Fibroblast of lung (primary cell): ENCODE measurements at places on chromosomes 5 and 9. TPM values are rescaled to one million over a fixed set of nuclear protein-coding genes. Genes with fewer than 3 reads are reported as not detected.

GRCh38 chr9:109481856-109482255 lies 16.3 kb downstream of the PTPN3 start:
- no peak for DNase-seq
- H3K27me3 ChIP-seq, result no peaks in the 10 kb centered on the region
- no peaks in the 10 kb centered on the region for H3K4me1 ChIP-seq
- no peak overlapping the region for H3K27ac ChIP-seq
- H3K4me3 ChIP-seq, result no peak overlapping the region

DNA sequence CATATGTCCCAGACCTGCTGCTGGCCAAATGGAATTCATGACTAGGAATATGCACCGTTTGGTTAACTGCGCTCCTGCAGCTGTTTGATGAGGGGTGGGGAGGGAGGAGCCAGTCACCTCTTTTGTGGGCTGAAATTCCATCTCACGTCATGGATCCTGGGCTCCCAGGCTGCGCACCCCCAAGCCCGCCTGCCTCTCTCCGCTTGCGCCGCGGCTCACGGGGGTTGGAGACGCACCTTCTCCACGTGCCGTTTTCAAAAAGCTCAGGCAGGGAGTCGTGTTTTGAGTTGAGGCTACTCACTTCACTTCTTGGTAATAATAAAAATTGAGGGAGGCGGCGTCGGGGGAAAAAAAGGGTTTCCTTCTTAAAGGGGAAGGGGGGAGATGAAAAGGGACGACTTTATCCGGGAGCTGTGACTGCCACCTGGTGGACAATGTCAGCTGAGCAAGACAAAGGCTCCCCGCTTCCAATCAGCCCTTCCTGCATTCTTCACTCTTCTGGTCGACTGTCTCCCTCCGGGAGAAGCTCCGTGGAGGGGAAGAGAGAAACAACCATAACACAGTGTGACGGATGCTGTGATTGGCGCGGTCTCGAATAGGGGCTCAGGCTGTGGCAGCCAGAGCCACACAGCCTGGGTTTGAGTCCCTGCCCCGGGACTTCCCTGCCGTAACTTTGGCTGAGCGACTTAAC lies 15.9 kb upstream of the C5orf47 start:
- H3K4me3 ChIP-seq, result peak overlapping the region; percentile 51
- no peak overlapping the region for H3K27ac ChIP-seq
- peak; percentile 83 for DNase-seq
- H3K36me3 ChIP-seq, result no peaks in the 10 kb centered on the region
- H3K4me1 ChIP-seq, result no peaks in the 10 kb centered on the region

PCDHA11 gene
- 0.51 and 0.66 TPM in 2 replicates for total RNA-seq

- no peaks in the 10 kb centered on the region for H3K27me3 ChIP-seq
- H3K4me1 ChIP-seq, result no peaks in the 10 kb centered on the region
- no peaks in the 10 kb centered on the region for H3K36me3 ChIP-seq
- H3K4me3 ChIP-seq, result peak within 1 kb of the TSS; percentile 61
- DNase-seq, result no peak
- H3K27ac ChIP-seq, result peak within 1 kb of the TSS; percentile 38
Measured at GRCh38 chr9:126326228-126327005, at the start of gene MVB12B. TSS of gene MVB12B (plus strand) at chr9:126326829. CDS start at chr9:126326930, 101 bp downstream.

- peak; percentile 6 for DNase-seq
- no peaks in the 10 kb centered on the region for H3K27me3 ChIP-seq
- no peaks in the 10 kb centered on the region for H3K36me3 ChIP-seq
- H3K27ac ChIP-seq, result no peak overlapping the region
- no peak overlapping the region for H3K4me3 ChIP-seq
Measured at GRCh38 chr9:113837334-113837733, 38.8 kb upstream of the ZNF618 start.

DNA sequence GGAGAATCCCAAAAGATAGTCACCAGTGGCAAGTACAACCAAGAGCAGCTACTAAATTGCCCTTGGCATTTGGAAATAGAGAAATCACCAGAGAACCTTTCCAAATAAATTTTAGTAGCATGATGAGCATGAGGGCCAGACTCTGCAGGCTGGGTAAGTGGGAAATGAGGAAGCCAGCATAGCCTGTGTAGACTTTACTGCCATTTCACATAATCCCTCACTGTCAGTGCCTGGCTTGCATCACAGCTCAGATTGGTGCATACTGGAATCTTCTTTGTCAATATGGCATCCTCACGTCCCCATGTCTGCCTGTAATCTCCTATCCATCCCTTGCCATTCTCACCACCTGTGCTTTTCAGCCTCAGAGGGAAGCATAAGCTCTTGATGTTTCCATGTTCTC lies 14.5 kb downstream of the GRAMD2B start:
- no peak for DNase-seq
- no peak overlapping the region for H3K27ac ChIP-seq
- peaks cover 2% of the 10 kb centered on the region for H3K36me3 ChIP-seq
- no peaks in the 10 kb centered on the region for H3K27me3 ChIP-seq

CD72 gene
- total RNA-seq, result 1.0 and 2.8 TPM in 2 replicates

BNC2 gene
- total RNA-seq, result 34.7 and 36.2 TPM in 2 replicates

- H3K36me3 ChIP-seq, result peaks cover 12% of the 10 kb centered on the region
- no peaks in the 10 kb centered on the region for H3K4me1 ChIP-seq
- no peaks in the 10 kb centered on the region for H3K27me3 ChIP-seq
- no peak overlapping the region for H3K27ac ChIP-seq
- no peak overlapping the region for H3K4me3 ChIP-seq
- DNase-seq, result no peak
Measured at GRCh38 chr9:98210435-98210834, 18.0 kb upstream of the CORO2A start.

- DNase-seq, result no peak
- no peak overlapping the region for H3K27ac ChIP-seq
- H3K4me3 ChIP-seq, result no peak overlapping the region
- H3K27me3 ChIP-seq, result no peaks in the 10 kb centered on the region
- H3K4me1 ChIP-seq, result no peaks in the 10 kb centered on the region
Measured at GRCh38 chr9:24479361-24480059, 66.2 kb downstream of the IZUMO3 start.

- DNase-seq, result peak; percentile 36
- no peaks in the 10 kb centered on the region for H3K4me1 ChIP-seq
- no peaks in the 10 kb centered on the region for H3K36me3 ChIP-seq
- H3K27me3 ChIP-seq, result peaks cover 25% of the 10 kb centered on the region
- no peak overlapping the region for H3K4me3 ChIP-seq
Measured at GRCh38 chr5:51380603-51381207, 2.5 kb upstream of the ISL1 start.

DRD1 gene
- 2.0 and 2.6 TPM in 2 replicates for total RNA-seq

- H3K27ac ChIP-seq, result no peak overlapping the region
- H3K36me3 ChIP-seq, result no peaks in the 10 kb centered on the region
- no peaks in the 10 kb centered on the region for H3K4me1 ChIP-seq
- DNase-seq, result no peak
Measured at GRCh38 chr5:118793652-118794051, 194.7 kb downstream of the DTWD2 start.

ALDOB gene
- not detected in 2 replicates for total RNA-seq

DNA sequence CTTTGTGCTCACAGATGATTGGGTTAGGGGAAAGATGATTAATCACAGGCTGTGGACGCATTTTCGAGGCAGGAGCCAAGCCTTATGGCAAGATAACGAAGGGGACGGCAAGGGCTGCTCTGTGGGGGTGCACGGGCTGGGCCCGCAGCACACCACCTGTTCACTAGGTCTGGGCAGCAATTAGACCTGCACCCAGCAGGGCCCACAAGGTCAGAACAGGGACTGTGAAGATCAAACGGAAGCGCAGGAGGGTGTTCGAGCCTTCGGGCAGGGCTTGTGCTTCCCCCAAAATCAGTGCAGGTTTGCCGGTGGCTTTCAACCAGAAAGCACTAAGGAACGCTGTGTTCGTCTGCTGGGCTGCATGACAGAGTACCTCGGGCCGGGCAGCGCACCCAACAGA lies 73.7 kb downstream of the UBE2QL1 start:
- H3K4me3 ChIP-seq, result no peak overlapping the region
- no peaks in the 10 kb centered on the region for H3K27me3 ChIP-seq
- H3K27ac ChIP-seq, result no peak overlapping the region
- no peaks in the 10 kb centered on the region for H3K36me3 ChIP-seq
- no peaks in the 10 kb centered on the region for H3K4me1 ChIP-seq

- no peaks in the 10 kb centered on the region for H3K4me1 ChIP-seq
- H3K4me3 ChIP-seq, result no peak overlapping the region
- DNase-seq, result peak; percentile 5
- H3K27me3 ChIP-seq, result no peaks in the 10 kb centered on the region
Measured at GRCh38 chr5:111635916-111636570, 121.0 kb downstream of the NREP start.

DNA sequence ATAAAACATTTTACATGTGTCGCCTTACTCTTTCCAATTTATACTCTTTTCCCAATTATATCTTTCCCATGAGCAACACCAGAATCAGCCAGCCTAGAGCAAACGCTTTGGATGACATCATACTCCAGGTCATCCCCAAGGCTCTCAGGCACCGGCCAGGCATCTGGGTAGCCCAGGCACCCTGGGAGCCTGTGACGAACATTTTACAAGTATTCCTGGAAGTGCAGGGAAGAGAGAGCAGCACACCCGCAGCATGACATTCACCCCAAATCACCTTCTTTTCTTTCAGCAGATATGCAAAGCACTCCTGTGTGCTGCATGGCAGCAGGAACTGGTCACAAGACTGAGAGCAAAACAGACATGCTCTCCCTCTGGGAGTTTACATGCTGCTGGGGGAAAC lies 75.7 kb upstream of the SMIM23 start:
- no peaks in the 10 kb centered on the region for H3K36me3 ChIP-seq
- H3K27ac ChIP-seq, result no peak overlapping the region
- no peaks in the 10 kb centered on the region for H3K4me1 ChIP-seq
- peaks cover 4% of the 10 kb centered on the region for H3K27me3 ChIP-seq

ZNF189 gene
- 19.3 and 21.8 TPM in 2 replicates for total RNA-seq

BTNL8 gene
- total RNA-seq, result not detected in 2 replicates

CENPH gene
- total RNA-seq, result 4.1 and 10.9 TPM in 2 replicates

GRCh38 chr5:3417376-3417943 lies 178.2 kb upstream of the IRX1 start:
- H3K27me3 ChIP-seq, result no peaks in the 10 kb centered on the region
- H3K4me3 ChIP-seq, result no peak overlapping the region
- no peaks in the 10 kb centered on the region for H3K4me1 ChIP-seq
- H3K27ac ChIP-seq, result no peak overlapping the region
- no peaks in the 10 kb centered on the region for H3K36me3 ChIP-seq
- no peak for DNase-seq

SLC46A2 gene
- total RNA-seq, result not detected in 2 replicates

AHRR gene
- 6.2 and 26.4 TPM in 2 replicates for total RNA-seq

- no peak overlapping the region for H3K4me3 ChIP-seq
- H3K27me3 ChIP-seq, result no peaks in the 10 kb centered on the region
- peaks cover 34% of the 10 kb centered on the region for H3K4me1 ChIP-seq
- peak overlapping the region; percentile 32 for H3K27ac ChIP-seq
- peak; percentile 40 for DNase-seq
Measured at GRCh38 chr5:132385326-132386105, 16.0 kb downstream of the SLC22A5 start.

DNA sequence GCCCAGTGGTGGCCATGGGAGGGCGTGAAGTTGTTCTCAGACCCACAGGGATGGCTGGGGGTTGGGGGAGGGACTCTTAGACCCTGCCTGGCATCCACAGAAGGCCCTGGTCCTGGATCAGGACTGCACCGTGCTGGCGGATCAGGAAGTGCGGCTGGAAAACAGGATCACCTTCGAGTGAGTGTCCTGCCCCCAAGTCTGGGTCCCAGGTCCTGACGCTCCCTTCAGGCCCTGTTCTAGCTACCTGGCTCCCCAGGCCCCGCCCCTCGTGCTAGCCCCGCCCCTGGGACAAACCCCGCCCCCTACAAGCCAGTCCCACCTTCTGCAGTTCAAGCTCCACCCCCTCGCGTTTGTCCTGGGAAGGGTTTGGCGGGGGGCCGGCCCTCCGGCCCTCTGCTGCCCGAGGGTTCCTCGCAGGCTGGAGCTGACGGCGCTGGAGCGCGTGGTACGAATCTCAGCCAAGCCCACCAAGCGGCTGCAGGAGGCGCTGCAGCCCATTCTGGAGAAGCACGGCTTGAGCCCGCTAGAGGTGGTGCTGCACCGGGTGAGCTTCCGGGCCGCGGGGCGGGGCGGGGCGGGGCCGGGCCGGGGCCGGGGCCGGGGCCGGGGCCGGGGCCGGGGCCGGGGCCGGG lies 12.9 kb downstream of the RGS14 start:
- H3K4me1 ChIP-seq, result peaks cover 5% of the 10 kb centered on the region
- H3K36me3 ChIP-seq, result no peaks in the 10 kb centered on the region
- no peak overlapping the region for H3K27ac ChIP-seq
- H3K4me3 ChIP-seq, result peak overlapping the region; percentile 63

GNA14 gene
- 0.26 and 0.50 TPM in 2 replicates for total RNA-seq

DNA sequence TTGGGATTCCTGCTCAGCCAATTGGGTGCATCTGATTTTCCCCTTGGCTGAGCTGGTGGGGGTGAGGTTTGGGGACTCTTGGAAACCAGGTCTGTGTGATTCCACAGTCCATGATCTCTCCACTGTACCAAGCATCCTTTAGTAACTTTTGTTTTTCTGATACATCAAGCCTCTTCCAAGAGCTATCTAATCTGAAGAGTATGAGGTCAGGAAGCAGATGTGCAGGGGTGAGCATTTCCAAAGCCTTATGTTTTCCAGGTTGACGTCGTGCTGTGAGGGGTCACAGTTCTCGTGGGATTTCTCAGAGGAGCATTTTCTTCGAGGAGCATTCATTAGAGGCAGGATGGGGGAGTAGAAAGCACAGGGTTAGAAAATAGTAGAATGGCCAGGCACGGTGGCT lies 95.3 kb downstream of the KLF4 start:
- H3K36me3 ChIP-seq, result no peaks in the 10 kb centered on the region
- H3K27ac ChIP-seq, result no peak overlapping the region
- no peak overlapping the region for H3K4me3 ChIP-seq
- no peaks in the 10 kb centered on the region for H3K4me1 ChIP-seq
- peaks cover 4% of the 10 kb centered on the region for H3K27me3 ChIP-seq
- DNase-seq, result peak; percentile 31

GRCh38 chr9:132507670-132508469 lies 74.5 kb upstream of the BARHL1 start:
- H3K27ac ChIP-seq, result no peak overlapping the region
- no peak overlapping the region for H3K4me3 ChIP-seq
- H3K4me1 ChIP-seq, result no peaks in the 10 kb centered on the region

DNA sequence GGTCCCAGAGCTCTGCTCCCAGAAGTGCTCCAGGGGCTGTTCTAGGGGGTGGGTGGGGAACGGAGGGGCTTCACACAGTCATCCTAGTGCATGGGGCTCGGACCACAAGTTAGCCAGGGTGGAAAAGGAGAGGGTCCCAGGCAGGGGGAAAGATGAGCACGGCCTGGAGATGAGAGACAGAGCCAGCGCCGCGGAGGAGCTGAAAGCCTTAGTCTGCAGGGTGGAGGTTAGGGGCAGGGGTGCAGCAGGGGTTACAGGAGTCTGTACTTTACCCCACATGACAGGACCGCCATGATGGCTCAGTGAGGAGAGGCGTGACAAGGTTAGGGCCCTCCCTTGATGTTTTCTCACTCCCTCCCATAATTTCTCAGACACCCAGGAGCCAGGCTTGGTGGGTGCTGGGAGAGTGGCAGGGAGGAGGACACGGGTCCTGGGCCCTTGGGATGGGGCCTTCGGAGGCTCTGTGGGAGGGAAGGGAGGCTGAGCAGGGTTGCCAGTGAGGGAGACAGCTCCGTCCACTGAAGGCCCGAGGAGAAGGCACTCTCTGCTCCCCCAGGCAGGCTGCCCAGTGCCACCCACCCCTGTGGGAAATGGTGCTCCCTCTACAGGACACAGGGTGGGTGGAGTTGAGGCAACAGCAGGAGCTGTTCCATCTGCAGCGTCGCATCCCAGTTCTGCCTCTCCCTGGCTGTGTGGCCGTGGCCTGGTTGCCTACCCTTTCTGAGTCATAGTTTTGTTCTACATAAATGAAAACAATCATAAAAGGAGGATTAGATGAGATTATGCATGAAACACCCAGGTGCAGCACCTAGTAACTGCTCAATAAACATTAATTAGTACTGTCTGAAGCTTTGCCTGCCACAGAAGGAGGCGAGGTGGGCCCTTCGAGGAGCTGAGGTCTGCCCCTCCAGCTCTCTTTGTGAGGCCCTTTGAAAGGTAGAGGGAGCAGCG lies 66.2 kb downstream of the NDST1 start:
- DNase-seq, result peak; percentile 33
- H3K27me3 ChIP-seq, result no peaks in the 10 kb centered on the region
- no peak overlapping the region for H3K4me3 ChIP-seq
